ENCODE measurements at places on chromosomes 11 and 22.

- no peak for DNase-seq
Observed at GRCh38 chr11:124791626-124792341, 8.4 kb downstream of the MSANTD2 start.

DNA sequence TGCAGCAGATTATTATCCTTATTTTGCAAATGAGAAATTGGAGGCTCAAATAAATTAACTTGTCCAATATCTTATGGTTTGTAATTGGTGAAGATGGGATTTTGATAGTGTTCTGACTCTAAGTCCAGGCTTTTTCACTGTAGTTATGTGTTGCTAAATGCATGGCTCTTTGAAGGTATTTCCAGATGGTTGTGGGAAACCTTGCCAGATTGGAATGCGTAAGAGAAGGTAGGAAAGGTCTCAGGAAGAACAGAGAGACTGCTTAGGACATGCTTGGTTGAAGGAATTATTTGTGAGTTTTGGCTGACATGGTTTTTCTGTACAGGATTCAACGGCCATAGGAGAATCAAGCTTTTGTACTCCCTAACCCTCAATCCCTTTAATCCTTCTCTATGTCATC, 108.6 kb downstream of the STIM1 start:
- DNase-seq = no peak

DNA sequence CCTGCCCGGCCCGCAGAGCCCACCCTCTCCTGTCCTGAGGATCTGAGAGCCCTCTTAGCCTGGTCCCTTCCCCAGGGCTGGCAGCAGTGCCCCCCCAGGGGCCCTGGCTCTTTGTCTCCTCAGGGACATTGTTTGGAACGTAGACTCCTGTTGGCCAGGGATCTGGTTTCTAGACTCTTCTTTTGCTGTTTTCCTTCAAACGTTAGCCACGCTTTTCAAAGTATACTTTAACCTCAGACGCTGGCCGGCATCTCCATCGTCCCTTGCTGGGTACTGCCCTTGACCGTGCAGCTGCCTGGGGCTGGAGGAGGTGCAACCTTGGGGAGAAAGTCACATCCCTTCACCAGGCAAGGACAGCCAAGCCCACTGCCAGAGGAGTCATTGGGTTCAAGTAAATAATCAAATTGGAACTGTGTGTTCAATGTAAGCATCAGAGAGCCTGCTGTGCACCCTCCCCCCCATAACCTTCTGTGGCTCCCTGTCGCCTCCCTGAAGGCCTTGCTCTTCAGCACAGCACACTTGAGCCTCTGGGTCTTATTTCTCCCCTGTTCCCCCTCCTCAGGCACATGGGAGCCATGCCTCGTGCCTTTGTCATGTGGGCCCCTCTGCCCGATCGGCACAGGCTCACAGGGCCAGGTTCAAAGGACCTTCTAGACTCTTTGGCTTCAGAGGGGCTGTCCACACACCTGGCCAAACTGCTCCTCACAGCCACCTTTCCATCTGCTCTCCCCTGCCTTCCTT, 21.8 kb upstream of the WNT7B start:
- no peak for DNase-seq

- no peak for DNase-seq
Observed at GRCh38 chr11:130370845-130371590, 56.3 kb upstream of the ZBTB44 start.

DNA sequence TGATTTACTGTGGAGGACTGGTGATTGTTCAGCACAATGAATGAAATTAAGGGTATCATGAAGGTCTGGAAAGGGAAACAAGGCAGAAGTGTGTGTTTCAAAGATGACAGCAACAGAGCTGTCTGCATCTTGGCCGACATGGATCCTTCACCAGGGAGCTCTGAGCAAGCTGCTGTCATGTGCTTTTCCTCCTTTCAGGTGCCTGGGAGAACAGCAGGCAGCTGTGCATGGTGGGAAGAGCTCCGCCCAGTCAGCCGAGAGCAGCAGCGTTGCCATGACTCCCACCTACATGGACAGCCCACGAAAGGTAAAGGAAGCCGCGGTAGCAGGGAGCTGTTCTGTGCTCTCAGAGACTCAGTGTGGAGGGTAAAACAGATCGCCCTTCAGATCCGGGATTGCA, 87.1 kb upstream of the YWHAH start:
- no peak for DNase-seq

DNA sequence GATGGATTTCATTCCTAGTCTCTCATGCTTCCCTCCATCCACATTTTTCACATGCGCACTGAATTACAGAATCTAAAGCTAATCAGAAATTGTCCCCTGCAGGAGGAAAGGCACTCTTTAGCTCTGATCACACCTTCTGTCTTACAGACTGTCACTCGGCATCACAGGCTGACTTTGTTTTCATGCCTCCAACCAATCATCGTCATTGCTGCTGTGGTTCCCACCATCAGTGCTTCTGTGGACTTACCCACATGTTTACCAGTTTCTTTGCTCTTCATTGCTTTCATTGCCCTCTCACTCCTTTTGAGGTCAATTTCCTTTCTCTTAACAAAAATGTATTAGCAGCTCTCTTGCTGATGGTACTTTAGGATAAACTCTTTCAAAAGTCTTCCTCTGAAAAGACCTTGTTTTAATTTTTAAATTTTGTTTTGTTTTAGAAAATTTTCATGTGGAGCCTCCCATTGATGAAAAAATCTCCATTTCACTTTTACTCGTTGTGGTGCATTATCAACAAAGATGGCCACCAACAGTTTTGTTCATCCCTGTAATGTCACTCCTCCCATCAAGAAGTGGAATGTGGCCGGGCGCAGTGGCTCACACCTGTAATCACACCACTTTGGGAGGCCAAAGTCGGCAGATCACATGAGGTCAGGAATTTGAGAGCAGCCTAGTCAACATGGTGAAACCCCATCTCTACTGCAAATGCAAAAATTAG, 20.2 kb upstream of the TREH start:
- DNase-seq = no peak

Data from stimulated activated CD4-positive, alpha-beta T cell treated with anti-CD3 and anti-CD28 coated beads, Interleukin-4, amount 100 ng/mL, for 48 hours (primary cell).